ENCODE measurements at places on chromosomes 2 and 18.

- DNase-seq = no peak
Observed at GRCh38 chr2:235347691-235348090, 146.2 kb upstream of the AGAP1 start.

GRCh38 chr2:85439986-85440385 lies 21.5 kb downstream of the SH2D6 start:
- DNase-seq = no peak

GRCh38 chr2:226121046-226121738 lies 678.4 kb downstream of the IRS1 start:
- DNase-seq = no peak

DNA sequence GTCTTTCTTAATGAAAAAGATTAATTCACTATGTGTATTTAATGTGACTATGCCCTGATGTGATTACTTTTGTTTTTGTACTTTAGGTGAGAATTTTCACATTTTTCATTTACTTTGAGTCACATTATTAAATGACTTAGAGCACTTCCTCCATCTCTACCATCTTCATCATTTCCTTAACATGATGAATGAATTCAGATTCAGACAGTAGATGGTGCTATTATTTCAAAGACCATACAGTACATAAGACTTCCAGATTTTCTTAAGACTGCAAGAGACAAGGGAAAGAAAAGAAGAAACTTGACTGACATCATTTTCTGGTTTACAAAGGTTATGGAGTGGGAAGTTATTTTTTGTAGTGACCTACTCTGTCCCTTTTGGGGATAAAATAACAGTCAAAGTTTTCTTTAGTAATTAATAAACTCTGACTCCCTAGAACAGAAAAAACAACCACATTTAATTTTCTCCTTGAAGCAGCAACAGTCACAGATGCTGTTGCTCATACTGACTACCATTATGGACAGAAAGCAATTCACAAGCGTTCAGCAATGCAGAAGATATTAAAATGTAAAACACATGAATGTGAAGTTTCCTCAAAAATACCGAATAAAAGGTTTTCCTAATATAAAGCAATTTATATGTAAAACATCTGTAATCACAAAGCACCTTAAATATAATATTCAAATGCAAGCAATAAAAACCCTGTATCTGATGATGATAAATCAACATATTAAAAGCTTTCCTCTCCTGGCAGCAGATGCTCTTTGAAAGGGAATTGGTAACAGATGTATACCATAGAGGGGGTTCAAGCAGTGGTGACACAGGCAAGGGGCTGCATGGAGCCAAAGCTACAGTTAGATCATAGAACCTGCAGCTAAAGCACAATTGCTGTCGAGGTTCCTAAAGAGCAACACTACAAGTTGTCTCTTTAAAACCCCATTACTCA lies 1010.9 kb upstream of the NXPH2 start:
- no peak for DNase-seq

- no peak for DNase-seq
Observed at GRCh38 chr2:223979730-223980396, 22.6 kb downstream of the MRPL44 start.

DNA sequence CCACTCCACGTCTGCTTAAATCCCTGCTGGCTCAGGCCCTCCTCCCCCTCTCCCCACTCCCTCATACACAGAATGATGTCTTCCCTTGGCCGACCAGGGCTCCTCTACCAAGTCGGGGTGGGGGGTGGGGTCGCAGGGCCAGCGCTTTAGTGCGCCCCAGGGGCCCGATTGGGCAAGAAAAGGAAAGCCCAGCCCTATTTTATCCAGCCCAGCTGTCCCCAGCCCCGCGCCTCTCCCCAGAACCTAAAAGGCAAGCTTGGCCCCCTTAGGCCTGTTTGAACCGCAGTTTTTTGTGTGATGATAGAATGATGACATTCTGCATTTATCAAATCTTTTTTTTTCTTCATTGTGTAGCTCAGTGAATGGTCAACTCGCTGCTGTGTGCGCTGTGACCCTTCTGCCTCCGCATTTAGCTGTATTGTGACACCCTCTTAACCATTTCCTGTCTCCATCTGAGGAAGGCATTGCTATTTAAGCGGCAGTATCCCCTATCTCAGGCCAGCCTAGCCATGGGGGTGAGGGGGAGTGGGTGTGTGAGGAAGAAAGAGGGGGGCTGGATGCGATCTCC lies 231.4 kb downstream of the HAUS1 start:
- no peak for DNase-seq

GRCh38 chr2:174503161-174503809 lies 16.5 kb upstream of the GPR155 start:
- no peak for DNase-seq

- DNase-seq = no peak
Observed at GRCh38 chr2:241334813-241335212, 19.1 kb downstream of the SEPTIN2 start.

- DNase-seq = no peak
Observed at GRCh38 chr2:239566995-239567568, 166.3 kb upstream of the HDAC4 start.

DNA sequence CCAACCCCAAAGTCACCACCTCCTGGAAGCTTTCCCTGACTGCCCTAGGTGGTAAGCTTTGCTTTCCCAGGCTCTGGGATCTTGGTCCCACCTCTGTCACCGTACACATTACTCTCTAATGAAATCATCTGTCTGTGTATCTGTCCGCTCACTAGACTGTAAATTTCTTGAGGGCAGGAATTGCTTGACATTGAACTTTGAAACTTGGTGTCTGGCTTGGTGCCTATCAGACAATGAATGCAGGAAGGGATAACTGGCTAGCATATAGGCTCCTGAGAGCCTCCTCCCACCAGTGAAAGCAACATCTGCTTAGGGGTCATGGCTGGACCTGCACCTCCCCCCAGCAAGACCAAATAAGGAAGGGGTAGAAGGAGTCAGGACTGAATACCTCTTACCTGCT lies 155.7 kb downstream of the TNS1 start:
- no peak for DNase-seq

DNA sequence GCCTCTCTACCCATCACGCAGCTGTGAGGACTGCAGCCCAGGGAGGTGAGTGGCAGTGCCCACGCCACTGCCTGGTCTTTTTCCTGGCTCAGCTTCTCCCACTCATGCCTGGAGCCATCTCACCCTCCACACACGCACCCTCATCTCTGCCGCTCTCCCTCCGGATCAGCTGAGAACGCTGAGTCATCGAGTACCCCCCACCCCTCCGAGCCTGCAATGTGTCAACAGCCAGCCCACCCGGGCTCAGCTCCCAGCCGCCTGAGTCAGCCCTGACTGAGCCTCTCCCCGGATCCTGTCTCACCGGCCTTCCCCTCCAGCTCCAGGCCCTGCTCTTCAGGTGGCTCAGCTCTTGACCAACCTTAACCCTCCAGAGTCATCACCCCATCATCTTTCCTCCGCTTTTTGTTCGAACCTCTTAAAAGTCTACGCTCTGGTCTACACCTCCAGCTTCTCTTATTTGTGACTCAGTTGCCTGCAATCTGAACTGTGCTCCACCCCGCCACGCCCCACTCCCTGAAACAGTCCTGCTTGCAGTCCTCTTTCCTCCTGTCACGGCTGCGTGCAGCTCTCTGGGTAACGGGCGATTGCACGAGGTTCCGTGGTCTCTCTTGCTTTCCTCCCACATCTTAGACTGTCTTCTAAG lies 94.4 kb upstream of the ASAP2 start:
- no peak for DNase-seq

DNA sequence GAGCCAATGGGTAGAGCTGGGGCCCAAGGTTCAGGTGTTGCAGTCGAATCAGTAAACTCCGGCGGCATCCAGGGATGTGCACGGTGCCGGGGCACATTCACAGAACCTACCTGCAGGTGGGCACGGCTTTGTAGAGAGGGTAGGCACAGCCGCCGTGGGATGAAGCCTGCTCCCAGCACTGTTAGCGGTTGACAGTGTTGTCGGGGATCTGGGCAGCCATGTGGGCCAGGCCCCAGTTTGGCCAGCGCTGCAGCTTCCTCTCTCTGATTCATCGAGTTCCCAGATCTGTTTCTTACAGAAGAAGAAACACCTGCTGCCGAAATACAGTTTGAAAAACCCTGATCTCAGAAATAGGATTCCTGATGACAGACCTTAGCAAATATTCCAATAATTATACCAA lies 274.8 kb downstream of the AGAP1 start:
- DNase-seq = no peak

Measured in NCI-H1105 (cell line).